ENCODE measurements at places on chromosomes 13 and 19. TPM values are rescaled to one million over a fixed set of nuclear protein-coding genes. Genes with fewer than 3 reads are reported as not detected.

Gene SRRM5
- 0.33 TPM for total RNA-seq

Gene IL17D
- 2.0 TPM for total RNA-seq

Gene ZNF90
- total RNA-seq, result 4.9 TPM

Gene MCEMP1
- total RNA-seq, result 2.4 TPM

DNA sequence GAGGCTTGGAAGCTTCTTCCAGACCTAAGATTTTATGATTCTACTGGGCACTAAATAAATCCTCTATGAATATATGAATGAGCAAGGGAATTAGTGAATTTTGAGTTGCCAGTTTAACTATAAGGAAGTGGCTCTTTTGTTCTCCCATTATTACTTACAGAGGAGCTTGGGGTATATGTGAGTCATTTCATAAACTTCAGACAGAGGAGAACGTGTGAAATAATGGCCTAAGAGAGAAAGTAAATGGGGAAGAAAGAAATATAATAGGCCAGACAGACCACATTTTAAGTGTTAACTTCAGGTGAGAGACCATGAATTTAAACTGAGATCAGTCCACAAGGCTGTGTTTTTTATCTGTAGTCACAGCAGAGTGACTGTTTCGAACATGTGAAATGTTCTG is 570.9 kb downstream of the GPC6 start:
- DNase-seq, result no peak

DNA sequence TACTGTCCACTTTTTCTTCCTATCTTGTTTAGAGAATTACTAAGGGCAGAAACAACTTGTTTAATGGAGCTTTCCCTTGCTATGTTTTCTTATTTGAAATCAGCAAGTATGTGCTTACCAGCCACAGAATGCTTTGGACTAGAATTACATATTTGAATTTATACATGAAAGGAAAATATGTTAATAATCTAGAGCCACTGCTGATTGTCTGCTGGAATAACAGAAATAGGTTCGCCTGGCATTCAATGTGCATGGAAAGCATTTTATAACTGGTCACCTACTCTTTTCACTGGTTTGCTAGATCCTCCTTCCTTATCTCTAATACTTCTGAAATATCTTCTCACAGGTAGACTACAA is 8.0 kb downstream of the EFNB2 start:
- DNase-seq, result no peak

Measured in breast epithelium (tissue), 4 donors.